GM18507 (cell line): ENCODE measurements at places on chromosomes 6 and 20.

DNA sequence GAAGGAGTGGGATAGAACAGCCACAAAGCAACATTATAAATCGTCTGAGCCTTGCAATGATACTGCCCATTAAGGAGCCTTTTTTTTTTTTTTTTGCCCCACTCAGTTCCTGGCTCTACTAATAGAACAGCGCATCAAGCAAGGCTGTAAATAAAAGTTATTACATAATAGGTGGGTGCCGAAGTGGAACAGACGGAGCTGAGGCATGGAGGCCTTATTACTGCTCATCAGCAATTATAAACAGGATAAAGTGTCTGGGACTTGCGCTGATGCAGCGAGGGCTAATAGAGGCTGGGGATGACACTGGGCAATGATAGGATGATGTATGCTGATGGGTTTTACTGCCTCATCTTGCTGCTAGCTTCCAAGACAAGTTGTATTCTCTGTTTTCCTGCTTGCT is 272.1 kb downstream of the ZFAND3 start:
- DNase-seq, result no peak

GRCh38 chr6:119166024-119166784 is 87.7 kb upstream of the FAM184A start:
- no peak for DNase-seq

DNA sequence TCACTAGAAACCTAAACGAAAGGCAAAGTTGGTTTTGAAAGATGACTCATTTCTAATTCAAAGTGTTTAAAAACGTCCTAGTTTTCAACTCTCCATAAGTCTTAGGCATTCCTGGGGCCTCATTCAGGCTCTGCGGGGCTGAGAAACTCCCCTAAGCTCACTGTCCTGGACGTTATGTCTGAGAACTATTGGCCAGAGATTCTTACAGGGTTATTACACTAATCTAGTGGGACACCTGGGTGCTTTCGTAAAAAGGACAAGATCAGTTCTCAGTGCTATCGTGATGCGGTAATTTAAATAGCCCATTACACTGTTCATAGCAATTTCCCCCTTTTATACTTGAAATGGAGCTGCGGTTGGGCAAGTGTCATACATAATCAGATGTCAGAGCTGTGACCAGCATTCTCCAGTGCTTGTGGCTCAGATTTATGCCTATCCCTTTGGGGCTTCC is 280.9 kb downstream of the QKI start:
- no peak for DNase-seq

GRCh38 chr6:142953373-142954273 is 8.6 kb upstream of the HIVEP2 start:
- DNase-seq, result no peak

- no peak for DNase-seq
Observed at GRCh38 chr6:131134980-131135243, 355 bp upstream of the AKAP7 start.

DNA sequence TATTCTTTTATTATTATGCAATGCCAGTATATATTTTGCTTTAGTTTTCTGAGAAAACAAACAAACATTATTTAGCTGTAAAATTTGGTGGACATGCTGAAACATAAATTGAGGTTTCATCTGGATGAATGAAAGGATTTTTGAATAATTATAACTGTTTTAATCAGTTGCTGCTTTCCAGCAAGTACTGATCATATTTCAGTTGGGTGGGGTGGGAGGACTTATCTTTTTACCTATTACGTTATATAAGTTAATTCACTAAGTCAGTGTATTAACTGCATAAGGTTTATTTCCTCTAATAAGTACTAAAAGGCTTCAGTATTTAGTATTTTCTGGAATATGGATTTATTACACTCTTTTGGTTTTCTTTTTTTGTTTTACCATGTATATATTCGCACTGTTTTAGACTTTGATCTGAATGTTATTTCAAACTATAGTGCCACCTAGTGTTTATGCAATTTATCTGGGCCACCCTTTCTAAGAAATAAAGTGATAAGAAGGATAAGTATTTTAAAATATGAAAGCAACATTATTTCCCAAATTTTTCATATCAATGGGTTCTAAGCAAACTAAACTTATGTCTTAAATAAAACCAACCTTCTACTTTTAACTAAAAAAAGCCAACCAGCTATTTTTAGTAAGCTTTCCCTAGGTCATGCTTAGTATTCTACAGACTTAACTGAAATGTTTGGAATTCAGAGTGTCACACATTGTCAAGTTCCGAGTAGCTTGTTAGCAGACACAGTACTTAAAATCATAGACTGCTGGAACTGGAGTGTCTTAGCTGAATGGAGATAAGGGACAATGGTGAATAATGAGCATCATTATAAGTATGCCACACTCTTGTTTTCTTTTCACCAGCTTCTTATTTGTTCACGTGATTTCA is 105.4 kb upstream of the MCHR2 start:
- no peak for DNase-seq

DNA sequence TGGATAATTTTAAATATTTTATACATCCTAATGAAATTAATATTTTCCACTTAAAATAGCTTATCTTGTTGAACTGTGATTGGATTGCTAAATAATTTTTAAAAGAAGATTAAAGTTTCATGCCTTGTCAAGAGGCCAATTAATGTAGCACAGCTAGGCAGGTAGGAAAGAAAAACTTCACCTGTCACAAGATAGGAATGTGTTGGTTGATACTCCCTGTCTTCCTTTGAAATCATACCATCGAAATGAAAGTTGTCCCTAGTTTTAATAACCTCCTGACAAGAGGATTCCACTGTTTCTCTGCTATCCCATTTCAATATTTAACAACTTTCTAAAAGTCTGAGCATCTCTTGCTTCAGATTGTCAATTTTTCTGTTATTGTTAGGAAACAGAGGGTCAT is 80.8 kb downstream of the BMP6 start:
- DNase-seq, result no peak

DNA sequence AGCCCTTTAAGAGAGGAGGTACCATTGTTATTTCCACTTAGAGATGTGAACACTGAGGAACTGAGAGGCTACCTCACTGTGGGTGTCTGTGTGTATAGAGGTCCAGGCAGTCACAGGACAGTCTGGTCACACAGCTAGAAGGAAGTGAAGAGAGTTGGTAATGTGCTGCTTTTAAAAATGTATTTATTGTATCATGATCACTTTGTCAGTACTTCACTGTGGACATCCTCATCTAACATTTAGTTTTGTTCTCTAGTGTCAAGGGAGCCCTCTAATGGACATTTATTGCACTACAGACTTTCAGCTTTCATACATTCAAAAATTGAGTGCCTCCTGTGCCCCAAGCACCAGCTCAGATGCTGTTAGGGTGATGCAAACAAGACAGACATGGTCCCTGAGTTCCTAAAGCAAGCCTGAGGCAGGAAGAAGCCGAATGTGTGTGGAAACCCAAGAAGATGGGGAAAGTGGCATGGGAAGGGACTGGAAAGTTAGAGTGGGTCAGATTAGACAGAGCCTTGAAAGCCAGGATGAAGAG is 123.0 kb downstream of the SLC16A10 start:
- DNase-seq, result peak; percentile 40

DNA sequence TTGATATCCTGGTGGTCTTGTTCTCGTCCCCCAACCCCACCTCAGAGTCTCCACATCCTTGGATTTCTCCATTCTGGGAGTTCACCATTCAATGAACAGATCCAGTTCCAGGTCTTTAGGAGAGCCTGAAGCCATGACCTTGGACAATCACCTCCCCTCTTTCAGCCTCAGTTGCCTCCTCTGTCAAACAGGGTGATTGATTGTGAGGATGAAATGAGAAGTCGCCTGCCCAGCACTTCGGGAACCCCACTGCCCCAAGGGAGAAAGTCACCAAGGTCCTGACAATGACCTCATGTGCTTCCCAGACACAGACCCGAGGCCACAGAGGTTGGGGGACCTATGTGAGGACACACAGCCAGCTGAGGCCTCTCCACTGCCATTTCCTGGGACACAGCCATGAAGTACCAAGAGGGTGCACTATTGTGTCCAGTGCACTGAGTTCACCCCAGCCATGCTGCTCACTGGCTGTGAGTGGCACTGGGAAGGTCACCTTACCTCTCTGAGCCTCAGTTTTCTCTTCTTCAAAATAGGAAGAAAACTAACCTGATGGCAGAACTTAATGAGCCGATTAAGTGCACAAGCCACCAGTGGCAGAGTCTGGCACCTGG is 61.7 kb downstream of the SNAI1 start:
- DNase-seq, result no peak

DNA sequence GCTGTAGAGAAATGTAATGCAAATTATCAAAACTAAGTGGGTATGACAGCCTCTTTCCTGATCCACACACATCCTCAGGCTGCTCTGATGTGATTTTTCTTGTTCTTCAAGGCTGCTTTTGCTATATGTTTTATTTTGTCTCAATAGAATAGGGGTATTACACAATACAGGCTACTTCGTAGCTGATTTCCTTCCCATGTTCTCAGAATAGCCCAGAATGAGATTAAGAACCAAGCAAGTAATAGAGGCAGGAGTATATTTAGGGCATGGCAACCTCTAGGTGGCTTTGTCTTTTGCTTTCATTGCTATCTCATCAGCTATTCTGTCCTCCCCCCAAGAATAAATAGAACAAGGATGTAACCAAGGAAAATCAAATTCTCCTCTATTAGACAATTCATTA is 241.8 kb downstream of the ALDH8A1 start:
- DNase-seq, result no peak

- DNase-seq, result no peak
Observed at GRCh38 chr20:5065166-5065878, 54.4 kb downstream of the PCNA start.

GRCh38 chr6:142218446-142218845 is 71.4 kb downstream of the VTA1 start:
- DNase-seq, result no peak

DNA sequence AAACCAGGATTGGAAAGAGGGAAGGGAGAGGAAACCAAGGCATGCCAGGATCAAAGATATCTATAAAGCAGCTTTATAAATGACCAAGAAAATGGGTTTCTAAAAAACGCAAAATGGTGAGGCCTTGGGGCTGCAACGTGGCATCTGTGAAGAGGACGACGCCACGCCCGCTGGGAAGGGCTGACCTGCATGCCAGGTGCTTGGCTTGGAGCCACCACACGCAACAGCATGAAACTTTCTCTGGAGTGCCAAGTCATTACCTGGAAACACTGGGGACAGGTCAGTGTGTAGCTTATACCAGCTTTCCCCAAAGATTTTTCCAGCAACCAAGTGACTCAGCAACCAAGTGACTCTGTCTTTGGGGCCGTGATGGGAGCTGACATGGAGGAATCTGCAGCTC is 82.5 kb downstream of the POPDC3 start:
- no peak for DNase-seq

- no peak for DNase-seq
Observed at GRCh38 chr20:7410150-7410549, 530.1 kb downstream of the HAO1 start.

DNA sequence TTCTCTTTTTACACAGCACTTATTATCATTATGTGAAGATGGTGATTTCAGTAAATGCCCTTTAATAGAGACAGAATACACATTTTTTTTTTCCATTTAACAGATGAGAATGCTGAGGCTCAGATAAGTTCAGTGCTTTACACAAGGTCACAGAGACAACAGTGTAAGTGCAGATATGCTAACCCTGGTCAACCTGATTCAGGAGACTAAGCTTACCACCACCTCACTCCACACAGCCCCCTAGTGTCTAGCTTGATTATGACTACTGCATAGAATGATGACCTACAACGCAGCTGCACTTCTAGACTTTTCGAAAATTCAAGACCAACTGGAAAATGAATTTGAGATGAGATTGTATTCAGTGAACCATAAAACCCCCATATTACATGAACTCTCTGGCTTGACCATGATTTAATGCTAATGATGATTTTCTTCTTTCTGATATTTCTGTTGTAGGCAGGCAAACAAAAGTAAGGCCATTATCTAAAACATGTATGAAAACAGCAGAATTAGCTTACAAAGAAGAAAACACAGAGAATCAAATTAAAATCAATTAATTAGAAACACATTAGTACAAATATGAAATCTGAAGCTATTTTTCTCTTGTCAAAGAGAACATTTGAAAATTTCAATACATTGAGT is 212.1 kb upstream of the PHACTR1 start:
- DNase-seq, result no peak

DNA sequence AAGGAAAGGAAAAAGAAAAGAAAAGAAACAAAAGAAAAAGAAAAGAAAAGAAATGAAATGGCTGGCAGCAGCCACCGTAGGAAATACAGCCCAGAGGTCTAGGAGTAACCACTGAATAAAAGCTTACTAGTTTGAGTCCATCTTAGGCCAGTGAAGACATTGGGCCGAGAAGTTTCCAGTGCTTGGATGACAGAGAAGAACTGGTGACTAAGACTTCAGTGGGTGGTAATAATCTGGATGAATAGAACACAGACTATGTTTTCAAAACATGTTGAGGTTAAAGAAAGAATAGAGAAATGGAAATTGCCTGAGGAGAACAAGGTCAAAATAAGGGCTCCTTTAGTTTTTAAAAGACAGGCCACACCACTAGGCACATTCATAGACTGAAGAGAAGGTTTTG is 198.8 kb downstream of the ATXN1 start:
- no peak for DNase-seq

DNA sequence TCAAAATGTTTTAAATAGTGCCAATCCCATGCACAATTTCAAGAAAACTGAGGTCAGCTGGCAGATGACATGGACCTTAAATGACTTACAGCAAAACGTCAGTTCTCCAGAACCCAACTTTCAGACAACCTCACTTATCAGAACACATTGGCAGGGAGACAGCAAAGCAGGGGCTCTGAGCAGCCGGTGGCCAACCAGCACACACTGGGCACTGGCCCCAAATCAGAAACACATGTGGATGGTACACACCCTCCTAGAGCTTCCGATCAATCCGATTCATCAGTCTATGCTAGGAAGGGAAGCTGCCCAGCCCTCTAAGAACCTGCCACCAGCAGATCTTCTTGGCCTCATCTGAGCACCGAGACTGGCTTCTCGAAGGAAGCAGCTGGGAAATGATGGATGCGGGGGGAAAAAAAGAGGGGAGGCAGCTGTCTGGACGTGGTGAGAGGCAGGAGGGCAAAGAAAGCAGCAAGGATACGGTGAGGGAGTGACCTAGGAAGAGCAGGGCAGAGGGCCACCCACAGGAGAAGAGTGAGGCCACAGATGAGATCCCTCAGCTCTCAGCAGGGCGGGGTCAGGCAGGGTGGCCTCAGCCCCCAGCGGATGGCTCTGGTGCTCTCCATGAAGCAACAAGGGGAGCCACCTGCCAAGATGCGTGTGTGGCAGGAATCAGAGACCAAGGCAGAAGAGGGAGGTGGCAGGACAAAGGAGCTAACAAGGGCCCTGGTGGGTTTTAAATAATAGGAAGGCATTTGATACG is 32.9 kb downstream of the TAF4 start:
- no peak for DNase-seq
